CD4-positive, alpha-beta T cell treated with Interleukin-15 for 4 hours (primary cell): ENCODE measurements at places on chromosomes 13 and 19.

GRCh38 chr13:44272692-44273091 is 100.9 kb upstream of the SERP2 start:
- no peak for DNase-seq

DNA sequence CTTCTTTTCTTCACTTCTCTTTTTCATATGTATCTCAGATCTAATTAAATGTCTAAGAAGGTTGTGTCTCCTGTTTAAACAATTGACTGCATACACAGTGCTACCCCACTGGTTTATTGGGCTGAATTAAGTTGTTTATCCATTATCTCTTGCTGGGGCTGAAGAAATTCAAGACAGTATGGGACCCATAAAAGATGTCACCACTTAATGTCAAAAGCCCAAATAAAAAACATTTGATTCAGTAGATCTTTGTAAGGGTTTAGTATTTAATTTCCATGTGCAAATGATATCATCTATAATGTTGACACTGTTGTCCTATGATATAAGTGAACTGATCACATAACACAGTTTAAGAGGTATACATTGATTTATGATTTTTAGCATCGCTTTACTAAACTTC is 1431.9 kb upstream of the PCDH20 start:
- no peak for DNase-seq

DNA sequence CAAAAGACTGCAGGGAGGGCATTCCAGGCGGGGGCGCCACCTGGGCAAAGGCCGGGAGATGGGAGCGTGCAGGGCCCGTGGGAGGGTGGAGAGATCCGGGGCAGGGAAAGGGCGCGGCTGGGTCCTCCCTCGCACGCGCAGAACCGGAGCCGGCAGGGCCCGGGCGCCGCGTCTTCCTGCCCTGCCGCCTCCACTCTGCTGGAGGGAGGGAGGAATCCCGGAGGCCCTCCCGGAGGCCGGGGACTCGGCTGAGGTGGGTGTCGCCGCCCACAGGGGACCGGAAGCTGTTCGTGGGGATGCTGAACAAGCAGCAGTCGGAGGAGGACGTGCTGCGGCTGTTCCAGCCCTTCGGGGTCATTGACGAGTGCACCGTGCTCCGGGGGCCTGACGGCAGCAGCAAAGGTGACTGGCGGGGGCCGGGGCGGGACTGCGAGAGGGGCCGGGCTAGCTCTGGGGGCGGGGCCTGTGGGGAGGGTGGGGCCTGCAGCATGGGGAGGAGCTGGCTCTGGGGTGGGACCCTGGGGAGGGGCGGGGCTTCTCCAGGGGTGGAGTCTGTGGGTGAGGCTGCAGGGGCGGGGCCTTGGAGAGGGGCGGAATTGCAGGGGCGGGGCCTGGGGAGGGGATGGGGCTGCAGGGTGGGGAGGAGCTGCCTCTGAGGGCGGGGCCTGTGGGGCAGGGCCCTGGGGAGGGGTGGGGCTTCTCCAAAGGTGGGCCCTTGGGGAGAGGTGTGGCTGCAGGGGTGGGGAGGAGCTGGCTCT is 51.3 kb downstream of the CELF5 start:
- DNase-seq, result peak; percentile 91

- DNase-seq, result no peak
These were observed 10.0 kb downstream of the LAIR1 start for GRCh38 chr19:54354761-54355160.

DNA sequence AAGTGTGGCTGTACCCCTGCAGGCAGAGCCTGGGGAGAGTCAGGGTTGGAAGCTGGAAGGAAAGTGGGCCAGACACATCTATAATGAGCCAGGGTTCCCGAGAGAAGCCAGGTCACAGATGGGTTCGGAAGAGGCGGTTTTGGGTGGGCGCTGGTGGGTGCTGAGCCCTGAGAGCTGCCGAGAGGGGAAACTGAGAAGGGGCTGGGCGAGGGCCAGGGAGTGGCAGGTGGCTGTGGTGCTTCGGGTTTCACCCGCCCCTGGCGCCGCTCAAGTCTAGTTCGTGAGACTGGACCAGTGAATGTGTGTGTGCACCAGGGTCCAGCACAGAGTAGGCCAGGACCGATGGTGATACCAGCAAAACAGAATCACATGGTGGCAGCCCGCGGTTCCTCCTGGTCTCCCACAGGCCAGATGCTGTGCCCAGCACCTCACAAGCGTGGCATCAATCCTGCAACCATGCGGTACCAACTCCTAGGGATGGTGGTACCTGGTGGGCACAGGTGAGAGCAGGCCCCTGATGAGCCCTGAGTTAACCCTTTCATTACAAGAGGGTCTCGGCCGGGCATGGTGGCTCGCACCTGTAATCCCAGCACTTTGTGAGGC is 1.8 kb upstream of the LRRC4B start:
- DNase-seq, result no peak
